Activated naive CD4-positive, alpha-beta T cell treated with anti-CD3 and anti-CD28 coated beads for 36 hours (primary cell): ENCODE measurements at places on chromosomes 3 and 15. TPM values are rescaled to one million over a fixed set of nuclear protein-coding genes. Genes with fewer than 3 reads are reported as not detected.
A peak's percentile ranks its signal among the peaks of the same experiment; 100 is the strongest.

DNA sequence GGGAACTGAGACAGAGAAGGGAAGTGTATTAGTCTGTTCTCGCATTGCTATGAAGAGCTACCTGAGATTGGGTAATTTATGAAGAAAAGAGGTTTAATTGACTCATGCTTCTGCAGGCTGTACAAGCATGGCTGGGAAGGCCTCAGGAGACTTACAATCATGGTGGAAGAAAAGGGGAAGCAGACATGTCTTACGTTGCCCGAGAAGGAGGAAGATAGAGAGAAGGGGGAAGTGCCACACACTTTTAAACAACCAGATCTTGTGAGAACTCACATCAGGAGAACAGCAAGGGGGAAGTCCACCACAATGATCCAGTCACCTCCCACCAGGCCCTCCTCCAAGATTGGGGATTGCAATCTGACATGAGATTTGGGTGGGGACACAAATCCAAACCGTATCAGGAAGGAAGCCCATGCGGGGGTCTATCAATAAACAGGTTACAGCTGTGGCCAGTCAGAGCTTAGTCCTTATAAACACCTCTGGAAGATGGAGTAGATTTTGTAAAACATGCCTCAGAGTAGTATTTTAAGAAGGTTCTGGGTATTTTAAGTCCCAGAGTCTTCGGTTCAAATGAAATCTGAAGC, 153.9 kb downstream of the GHSR start:
- no peak overlapping the region for H3K27ac ChIP-seq
- DNase-seq: no peak
- no peaks in the 10 kb centered on the region for H3K4me1 ChIP-seq
- H3K27me3 ChIP-seq: no peaks in the 10 kb centered on the region
- no peak overlapping the region for H3K4me3 ChIP-seq

DNA sequence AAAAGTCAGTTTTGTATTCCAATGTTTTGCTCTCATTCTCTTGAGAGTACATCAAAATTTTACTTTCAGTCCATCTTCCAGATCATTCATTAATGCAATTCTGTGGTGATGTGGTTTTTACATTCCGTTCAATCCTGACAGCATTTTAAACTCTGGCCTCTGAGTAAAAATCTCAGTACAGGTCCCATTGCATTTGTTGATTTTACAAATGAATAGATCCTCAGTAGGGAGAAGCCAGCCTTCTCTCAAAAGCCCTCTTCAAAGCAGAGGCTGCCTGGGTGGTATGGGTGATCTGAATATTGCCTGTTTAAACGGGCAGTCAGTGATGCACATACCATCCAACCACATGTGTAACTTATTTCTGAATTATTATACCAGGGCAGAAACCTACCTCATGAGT, 72.5 kb upstream of the TSC22D2 start:
- H3K4me3 ChIP-seq: no peak overlapping the region
- no peak overlapping the region for H3K27ac ChIP-seq

DNA sequence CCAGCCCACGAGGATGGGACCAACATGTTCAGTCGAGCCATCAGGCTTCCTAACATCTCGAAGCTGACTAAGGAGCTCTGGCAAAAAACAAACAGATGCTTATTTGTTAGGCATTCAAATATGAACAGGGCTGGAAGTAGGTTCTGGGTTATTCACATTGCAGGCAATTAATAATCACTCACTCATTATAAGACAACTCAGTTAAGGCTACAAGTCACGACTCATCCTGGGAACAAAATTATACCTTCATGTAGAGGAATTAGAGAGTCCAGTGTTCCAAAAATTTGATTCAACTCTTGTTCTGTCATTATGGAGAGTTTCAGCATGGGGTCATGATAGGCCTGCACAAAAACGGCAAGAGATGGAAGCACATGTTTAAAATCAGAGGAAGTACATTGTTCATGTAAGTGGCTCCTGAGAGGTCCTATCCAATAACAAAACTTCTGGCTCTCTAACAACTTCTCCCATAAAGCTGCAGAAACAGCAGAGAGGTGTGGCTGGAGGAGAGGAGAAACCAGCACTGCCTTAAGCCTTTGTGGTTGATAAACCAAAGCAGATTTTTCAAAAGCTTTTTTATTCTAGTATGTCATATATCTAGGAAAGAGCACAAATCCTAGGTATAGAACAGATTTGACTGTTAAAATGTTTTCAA, 50.6 kb downstream of the ARHGEF3 start:
- H3K27me3 ChIP-seq: no peaks in the 10 kb centered on the region
- peaks cover 50% of the 10 kb centered on the region for H3K4me1 ChIP-seq
- H3K36me3 ChIP-seq: peaks cover 52% of the 10 kb centered on the region
- H3K27ac ChIP-seq: no peak overlapping the region
- H3K4me3 ChIP-seq: no peak overlapping the region

DNA sequence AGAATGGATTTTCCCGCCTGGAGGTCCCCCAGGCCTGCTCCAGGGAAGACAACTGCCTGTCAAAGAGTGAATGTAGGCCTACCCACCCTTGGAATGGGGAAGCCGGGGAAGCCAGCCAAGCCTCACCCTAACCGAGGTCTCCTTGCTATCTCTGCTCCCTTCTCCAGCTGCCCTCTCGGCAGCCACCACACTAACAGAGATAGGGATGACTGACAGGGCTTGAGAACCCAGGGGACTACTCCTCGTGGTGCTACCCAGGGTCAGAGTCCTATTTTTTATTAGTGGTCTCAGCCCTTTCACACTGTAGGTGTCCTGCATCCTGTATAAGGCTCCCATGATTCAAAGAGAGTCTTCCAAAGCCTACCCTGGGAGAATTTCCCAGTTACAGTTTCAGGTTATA, 160.6 kb upstream of the CHRM5 start:
- H3K27ac ChIP-seq: no peak overlapping the region
- H3K27me3 ChIP-seq: peaks cover 11% of the 10 kb centered on the region
- no peaks in the 10 kb centered on the region for H3K4me1 ChIP-seq
- no peak overlapping the region for H3K4me3 ChIP-seq

DNA sequence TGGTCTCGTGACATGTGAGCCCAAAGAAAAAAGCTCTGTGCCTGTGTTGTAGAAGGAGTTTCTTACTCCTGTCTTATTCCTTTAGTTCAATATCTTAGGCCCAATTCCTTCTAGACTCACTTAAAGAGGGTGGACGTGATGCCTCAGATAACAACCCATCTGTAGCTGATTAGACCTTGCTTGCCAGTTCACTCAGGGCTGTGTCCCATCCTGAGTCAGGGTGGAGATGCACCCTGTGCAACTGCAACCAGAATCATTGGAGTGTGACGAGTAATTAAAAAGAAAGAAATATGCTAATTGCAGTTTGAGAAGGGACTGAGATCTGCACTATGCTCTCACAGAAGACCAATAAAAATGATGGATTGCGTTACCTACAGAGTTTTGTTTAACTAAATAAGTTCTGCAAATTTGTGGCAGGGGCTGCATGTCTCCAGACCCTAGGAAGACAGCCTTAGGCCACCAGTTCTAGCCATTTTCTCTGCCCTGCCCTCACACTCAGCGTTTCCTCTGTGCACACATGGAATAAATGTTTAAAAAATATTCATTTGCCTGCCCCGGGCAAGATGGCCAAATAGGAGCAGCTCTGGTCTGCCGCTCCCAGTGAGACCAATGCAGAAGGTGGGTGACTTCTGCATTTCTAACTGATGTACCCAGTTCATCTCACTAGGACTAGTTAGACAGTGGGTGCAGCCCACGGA, 83.0 kb downstream of the MOBP start:
- H3K27ac ChIP-seq: no peak overlapping the region
- H3K27me3 ChIP-seq: peaks cover 11% of the 10 kb centered on the region
- no peak overlapping the region for H3K4me3 ChIP-seq
- DNase-seq: no peak
- H3K36me3 ChIP-seq: no peaks in the 10 kb centered on the region
- no peaks in the 10 kb centered on the region for H3K4me1 ChIP-seq

DNA sequence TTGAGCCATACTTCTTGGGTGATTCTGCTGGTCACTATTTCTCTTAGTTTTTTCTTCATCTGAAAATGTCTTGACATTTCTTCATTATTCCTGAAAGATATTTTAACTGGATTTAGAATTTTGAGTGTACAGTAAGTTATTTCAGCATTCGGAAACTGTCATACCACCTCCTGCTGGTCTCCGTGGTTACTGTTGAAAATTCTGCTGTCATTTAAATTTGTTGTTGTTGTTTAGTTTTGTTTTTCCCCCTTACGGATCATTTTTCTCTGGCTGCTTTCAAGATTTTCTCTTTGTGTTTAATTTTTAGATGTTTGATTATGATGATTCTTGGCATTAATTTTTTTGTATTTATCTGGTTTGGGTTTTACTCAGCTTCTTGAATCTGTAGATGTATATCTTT, 100.5 kb downstream of the CHRNA7 start:
- peaks cover 27% of the 10 kb centered on the region for H3K27me3 ChIP-seq
- H3K4me1 ChIP-seq: no peaks in the 10 kb centered on the region
- H3K4me3 ChIP-seq: no peak overlapping the region
- no peak for DNase-seq

- H3K4me1 ChIP-seq: peaks cover 74% of the 10 kb centered on the region
- H3K4me3 ChIP-seq: no peak overlapping the region
- no peak for DNase-seq
- H3K27ac ChIP-seq: peak overlapping the region; percentile 78
These were observed 37.9 kb downstream of the KLHL6 start for GRCh38 chr3:183517607-183518006.

- no peak overlapping the region for H3K4me3 ChIP-seq
- peaks cover 7% of the 10 kb centered on the region for H3K36me3 ChIP-seq
- peaks cover 12% of the 10 kb centered on the region for H3K4me1 ChIP-seq
- no peaks in the 10 kb centered on the region for H3K27me3 ChIP-seq
These were observed 38.1 kb upstream of the RASA2 start for GRCh38 chr3:141448606-141449220.

GRCh38 chr3:175005881-175006280, 146.7 kb downstream of the NAALADL2 start:
- no peak for DNase-seq
- no peaks in the 10 kb centered on the region for H3K36me3 ChIP-seq
- H3K4me1 ChIP-seq: no peaks in the 10 kb centered on the region
- H3K4me3 ChIP-seq: no peak overlapping the region
- H3K27ac ChIP-seq: no peak overlapping the region
- H3K27me3 ChIP-seq: no peaks in the 10 kb centered on the region

DNA sequence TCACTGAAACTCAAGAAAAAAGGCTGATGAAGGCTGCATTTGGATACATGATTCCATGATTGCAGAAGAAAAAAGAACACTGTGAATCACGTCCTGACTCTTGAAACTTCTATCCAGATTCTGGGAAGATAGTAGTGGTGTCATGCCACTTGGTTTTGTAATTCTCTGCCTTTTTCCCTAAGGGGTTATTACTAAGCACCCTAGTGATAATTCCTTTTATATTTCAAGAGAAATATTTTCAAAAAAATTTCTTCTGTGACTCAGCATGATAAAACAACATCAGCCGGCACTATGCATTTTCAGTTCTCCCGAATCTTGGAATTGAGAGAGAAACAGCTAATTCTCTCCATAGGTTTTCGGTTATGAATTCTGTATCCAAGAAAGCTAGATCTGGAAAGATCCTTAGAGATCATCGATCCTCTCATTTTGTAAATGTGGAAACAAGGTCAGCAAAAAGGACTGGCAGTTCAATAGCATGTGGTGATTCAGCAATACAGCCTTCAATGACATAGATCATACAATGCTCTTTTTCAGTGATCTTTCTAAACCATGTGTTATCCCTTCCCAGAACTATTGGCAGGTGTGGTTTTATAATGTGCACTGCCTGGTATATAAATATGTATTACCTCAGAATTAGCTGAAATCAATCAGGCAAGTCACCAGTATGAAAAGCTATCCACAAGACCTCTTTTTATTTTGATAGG, 42.6 kb upstream of the TP63 start:
- DNase-seq: no peak
- H3K27me3 ChIP-seq: peaks cover 6% of the 10 kb centered on the region
- H3K4me3 ChIP-seq: no peak overlapping the region
- peaks cover 1% of the 10 kb centered on the region for H3K36me3 ChIP-seq
- H3K27ac ChIP-seq: no peak overlapping the region
- peaks cover 28% of the 10 kb centered on the region for H3K4me1 ChIP-seq

DNA sequence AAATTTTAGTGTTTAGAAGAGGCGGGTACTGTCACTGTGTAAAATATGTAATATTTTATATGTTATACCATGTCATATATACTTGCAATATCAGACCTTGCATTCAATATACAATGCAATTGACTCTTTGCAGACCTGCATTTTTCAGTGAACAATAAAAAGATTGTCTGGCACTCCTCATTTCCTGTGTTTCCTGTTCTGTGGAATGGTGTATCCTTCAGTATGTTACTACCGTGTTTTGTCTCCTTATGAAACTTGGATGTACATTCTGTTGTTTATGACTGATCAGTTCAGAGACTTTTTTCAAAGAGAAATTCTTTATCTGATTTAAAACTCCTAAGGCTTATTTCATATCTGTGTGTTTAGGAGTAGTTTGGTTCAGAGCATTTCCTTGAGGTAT, 31.5 kb downstream of the APH1B start:
- peaks cover 5% of the 10 kb centered on the region for H3K36me3 ChIP-seq
- no peak for DNase-seq
- H3K4me1 ChIP-seq: no peaks in the 10 kb centered on the region
- no peak overlapping the region for H3K27ac ChIP-seq
- H3K27me3 ChIP-seq: no peaks in the 10 kb centered on the region

CSK gene
- total RNA-seq: 282 TPM

DNAH12 gene
- total RNA-seq: not detected

GOLGA8K gene
- total RNA-seq: not detected

KCNMB3 gene
- total RNA-seq: 0.29 TPM

TCAIM gene
- total RNA-seq: 15.9 TPM

PIK3R4 gene
- 28.6 TPM for total RNA-seq

CLDN18 gene
- total RNA-seq: not detected

GOLGA8T gene
- not detected for total RNA-seq

PLSCR2 gene
- not detected for total RNA-seq

TRIM42 gene
- total RNA-seq: not detected

AQP9 gene
- not detected for total RNA-seq

RTP2 gene
- not detected for total RNA-seq
